ENCODE measurements at places on chromosomes 7 and 10. TPM values are rescaled to one million over a fixed set of nuclear protein-coding genes. Genes with fewer than 3 reads are reported as not detected.

Gene GJD4
- not detected for total RNA-seq

Gene ATP5F1C
- 287 TPM for total RNA-seq

Gene FAM171A1
- 12.1 TPM for total RNA-seq

Gene STEAP1B
- total RNA-seq, result 23.6 TPM

Gene TMEM236
- 0.11 TPM for total RNA-seq

Gene PPP1R9A
- total RNA-seq, result 2.6 TPM

Gene KNDC1
- total RNA-seq, result 3.2 TPM

Gene BMI1
- total RNA-seq, result 61.3 TPM

Gene MYO1G
- 0.11 TPM for total RNA-seq

Gene SLC29A4
- total RNA-seq, result 3.6 TPM

Gene EXOSC1
- total RNA-seq, result 39.4 TPM

Gene PON1
- total RNA-seq, result not detected

Gene LIPA
- 72.5 TPM for total RNA-seq

Gene ANKRD2
- 0.66 TPM for total RNA-seq

Gene NEBL
- total RNA-seq, result 0.22 TPM

Gene EN2
- not detected for total RNA-seq

Gene ADAM22
- 0.75 TPM for total RNA-seq

Gene IL6
- 0.55 TPM for total RNA-seq

Gene KIAA1217
- 3.4 TPM for total RNA-seq

Gene SPDYE5
- total RNA-seq, result 0.12 TPM

Gene GIMAP2
- 2.9 TPM for total RNA-seq

Gene WNT8B
- total RNA-seq, result not detected

Gene HOXA6
- total RNA-seq, result 1.7 TPM

Gene DENND2A
- total RNA-seq, result 14.9 TPM

Gene TBATA
- total RNA-seq, result not detected

All from uterine smooth muscle cell (primary cell).